ENCODE measurements at places on chromosomes 6 and 20.

- no peak for DNase-seq
Measured at GRCh38 chr20:49794336-49795134, 18.1 kb upstream of the SLC9A8 start.

DNA sequence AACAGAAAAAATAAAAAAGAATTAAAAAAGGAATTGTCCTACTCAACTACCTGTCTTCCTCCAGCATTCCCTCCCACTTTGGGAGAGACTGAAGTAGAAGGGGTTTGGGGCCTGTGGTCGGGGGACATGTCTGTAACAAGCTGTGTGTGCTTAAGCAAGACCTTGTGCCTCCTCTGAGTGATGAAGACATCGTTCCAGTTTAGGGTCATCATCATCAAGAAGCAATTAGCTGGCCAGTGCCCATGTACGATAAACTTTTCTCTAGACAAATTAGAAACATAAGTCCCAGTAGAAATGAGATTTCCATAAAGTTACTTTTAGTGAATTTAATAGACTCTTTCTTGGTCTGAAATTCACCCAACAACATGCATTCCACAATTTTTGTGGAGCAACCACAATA is 272.9 kb downstream of the ZNF217 start:
- no peak for DNase-seq

DNA sequence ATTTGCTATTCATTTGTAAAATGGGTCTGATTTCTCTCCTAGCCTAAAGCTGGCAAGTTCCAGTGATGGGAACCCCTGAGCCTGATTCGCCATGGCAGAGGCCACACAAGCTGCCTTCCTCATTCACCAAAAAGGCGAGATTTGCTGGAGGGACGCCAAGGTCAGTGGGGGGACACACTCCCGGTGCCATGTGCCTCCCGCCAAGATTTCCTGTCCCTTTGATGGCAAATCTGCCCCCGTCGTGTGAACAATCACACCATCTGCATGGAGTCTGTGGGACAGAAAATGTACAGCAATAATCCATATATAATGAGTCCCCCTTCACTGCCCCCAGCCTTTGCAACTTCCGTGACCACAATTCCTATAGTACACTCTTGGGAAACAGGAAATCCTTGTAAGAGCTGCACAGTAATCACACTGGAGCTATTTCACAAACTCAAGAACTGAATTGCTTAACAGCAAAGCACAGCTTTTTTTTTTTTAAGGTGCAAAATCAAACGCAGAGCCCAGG is 15.7 kb upstream of the IGF2R start:
- peak; percentile 96 for DNase-seq

- DNase-seq = no peak
Measured at GRCh38 chr6:27867051-27867944, 44.9 kb downstream of the OR2B2 start.

GRCh38 chr6:135159531-135159930 is 21.6 kb upstream of the MYB start:
- DNase-seq = no peak

GRCh38 chr6:90222724-90223198 is 73.9 kb downstream of the BACH2 start:
- no peak for DNase-seq

- no peak for DNase-seq
Measured at GRCh38 chr20:10758446-10758845, 84.6 kb upstream of the JAG1 start.

DNA sequence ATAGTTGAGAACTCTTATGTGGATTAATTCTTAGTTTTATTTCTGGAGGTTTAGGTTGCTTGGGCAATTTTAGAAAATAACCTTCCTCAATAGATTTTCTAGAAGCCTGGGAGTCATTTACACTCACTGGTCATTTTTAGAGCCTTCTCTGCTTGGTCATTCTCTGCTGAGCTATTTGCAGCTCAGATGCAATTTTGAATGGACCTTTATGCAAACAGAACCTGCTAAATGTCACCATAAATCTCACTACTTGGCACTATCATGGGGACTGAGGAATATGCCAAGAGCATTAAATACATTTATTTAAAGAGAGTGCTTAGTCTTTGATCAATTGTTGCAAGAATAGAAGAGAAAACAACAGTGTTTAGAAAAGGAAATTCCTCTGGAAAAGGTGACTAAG is 154.0 kb downstream of the CLVS2 start:
- no peak for DNase-seq

GRCh38 chr6:133236932-133237331 is 4.2 kb upstream of the EYA4 start:
- no peak for DNase-seq

GRCh38 chr6:156634048-156634447 is 143.1 kb upstream of the ARID1B start:
- no peak for DNase-seq

- no peak for DNase-seq
Measured at GRCh38 chr6:46998436-46999017, 43.6 kb downstream of the ADGRF1 start.

- DNase-seq = no peak
Measured at GRCh38 chr6:43275801-43276576, 22.1 kb upstream of the SLC22A7 start.

DNA sequence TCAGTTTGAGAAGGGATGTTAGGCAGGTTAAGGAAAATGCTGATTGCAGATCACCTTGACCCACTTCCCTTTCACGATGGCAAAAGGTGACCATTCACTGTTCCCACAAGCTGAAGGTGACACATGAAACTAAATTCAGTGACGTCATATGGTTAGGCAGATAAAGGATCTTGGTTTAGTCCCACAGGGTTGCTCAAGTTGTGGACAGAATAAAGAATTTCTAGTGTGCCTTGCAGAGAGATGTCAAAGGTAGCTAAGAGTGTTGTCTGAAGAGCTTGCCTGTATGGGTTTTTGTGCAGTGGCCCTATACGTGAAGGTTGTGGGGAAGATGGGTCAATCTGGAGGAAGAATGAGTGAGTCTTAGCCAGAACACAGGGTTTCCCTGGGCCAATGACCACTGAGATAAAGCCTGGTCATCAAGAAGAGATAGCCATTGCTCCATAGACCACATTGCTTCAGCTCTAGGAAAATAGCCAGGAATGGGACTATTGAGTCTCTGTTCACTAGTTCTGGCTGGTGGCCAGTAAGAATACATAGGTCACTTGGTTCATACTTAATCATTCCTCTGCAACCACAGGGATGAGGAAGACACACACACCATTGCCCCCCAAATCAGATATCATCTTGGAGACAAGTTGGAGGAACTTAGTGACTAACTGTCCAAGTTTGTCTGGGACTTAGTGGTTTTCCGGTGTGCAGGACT is 148.5 kb upstream of the ATXN1 start:
- no peak for DNase-seq

DNA sequence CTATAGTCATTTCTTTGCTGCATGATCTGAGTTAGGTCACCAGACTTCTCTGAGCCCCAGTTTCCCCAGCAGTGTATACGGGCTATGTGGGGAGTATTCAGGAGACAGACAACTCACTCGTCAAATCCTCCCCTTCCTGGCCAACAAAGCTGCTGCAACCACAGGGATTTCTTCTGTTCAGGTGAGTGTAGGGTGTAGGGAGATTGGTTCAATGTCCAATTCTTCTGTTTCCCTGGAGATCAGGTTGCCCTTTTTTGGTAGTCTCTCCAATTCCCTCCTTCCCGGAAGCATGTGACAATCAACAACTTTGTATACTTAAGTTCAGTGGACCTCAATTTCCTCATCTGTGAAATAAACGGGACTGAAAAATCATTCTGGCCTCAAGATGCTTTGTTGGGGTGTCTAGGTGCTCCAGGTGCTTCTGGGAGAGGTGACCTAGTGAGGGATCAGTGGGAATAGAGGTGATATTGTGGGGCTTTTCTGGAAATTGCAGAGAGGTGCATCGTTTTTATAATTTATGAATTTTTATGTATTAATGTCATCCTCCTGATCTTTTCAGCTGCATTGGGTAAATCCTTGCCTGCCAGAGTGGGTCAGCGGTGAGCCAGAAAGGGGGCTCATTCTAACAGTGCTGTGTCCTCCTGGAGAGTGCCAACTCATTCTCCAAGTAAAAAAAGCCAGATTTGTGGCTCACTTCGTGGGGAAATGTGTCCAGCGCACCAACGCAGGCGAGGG is 594 bp upstream of the CDKN1A start:
- no peak for DNase-seq

DNA sequence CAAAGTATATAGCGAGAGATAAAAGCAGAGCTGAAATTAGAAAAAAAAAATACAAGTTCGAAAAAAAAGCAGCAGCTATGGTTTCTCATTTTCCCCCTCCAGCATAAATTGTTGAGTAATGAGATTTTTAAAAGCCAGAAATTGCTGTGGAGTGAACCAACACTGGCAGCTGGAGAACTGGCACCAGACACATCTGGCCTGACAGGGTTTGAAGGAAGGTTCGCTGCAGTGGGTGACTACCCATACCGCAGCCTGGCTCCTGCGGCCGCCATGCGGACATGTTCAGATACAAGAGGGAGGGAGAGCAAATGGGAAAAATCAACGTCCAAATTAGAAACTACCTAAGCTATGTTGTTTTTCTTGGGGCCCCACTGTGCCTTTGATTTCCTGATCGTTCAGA is 3.3 kb downstream of the APCDD1L start:
- no peak for DNase-seq

- DNase-seq = no peak
Measured at GRCh38 chr20:60091861-60092260, 133.6 kb downstream of the CDH26 start.

GRCh38 chr6:47473791-47474346 is 3.7 kb upstream of the CD2AP start:
- DNase-seq = no peak

DNA sequence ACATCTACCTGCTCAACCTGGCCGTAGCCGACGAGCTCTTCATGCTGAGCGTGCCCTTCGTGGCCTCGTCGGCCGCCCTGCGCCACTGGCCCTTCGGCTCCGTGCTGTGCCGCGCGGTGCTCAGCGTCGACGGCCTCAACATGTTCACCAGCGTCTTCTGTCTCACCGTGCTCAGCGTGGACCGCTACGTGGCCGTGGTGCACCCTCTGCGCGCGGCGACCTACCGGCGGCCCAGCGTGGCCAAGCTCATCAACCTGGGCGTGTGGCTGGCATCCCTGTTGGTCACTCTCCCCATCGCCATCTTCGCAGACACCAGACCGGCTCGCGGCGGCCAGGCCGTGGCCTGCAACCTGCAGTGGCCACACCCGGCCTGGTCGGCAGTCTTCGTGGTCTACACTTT is 619 bp downstream of the SSTR4 start:
- no peak for DNase-seq

- no peak for DNase-seq
Measured at GRCh38 chr20:49583669-49584417, 15.9 kb upstream of the PTGIS start.

- no peak for DNase-seq
Measured at GRCh38 chr6:149513915-149514314, 29.1 kb upstream of the ZC3H12D start.

DNA sequence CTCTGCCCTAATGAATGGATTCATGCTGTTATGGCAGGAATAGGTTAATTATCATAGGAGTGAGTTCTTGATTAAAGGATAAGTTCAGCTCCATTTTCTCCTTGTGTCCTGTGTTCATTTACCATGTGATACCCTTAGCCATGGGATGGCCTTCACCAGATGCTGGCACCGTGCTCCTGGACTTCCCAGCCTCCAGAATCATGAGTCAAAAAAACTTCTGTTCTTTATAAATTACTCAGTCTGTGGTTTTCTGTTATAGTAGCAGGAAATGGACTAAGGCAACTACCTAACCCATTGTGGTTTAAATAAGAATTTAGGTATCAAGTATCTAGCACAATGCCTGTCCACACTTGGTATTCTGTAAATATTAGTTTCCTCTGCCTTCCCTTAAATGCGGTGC is 223.5 kb downstream of the MEI4 start:
- DNase-seq = no peak

DNA sequence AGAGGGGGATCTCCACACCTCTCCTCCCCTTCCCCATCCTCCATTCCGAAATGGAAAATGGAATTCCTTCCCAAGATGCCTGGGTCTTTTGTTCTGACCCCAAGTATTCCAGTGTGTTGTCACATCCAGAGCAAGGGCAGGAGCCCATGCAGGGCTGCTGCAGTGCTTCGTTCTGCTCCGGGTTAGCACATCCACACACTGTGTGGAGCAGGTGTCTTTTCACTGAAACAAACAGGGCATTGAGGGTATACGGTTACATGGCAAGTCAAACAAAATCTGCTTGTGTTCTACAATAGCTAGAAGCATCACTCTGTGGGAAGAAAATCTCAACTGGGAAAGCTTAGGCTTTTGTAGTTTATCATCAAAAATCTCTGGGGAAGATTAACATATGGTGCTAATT is 56.9 kb downstream of the LYRM2 start:
- DNase-seq = no peak

DNA sequence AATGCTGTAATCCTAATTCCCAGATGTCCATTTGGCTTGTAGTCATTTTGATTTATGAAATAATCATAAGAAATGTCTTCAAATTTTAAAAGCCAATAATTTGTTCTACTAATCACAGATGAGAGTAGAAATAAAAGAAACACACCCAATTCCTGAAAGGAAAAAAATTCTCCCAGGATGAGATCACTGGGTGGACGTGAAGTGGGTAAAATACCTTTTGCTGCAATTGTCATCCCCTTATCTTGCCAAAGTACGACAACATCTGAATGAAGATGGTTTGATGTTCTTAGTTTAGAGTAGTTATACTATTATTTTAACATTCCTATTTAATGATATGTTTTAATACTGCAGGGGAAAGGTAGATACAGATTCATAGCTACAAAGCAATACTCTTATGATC is 33.7 kb downstream of the MTHFD1L start:
- no peak for DNase-seq

DNA sequence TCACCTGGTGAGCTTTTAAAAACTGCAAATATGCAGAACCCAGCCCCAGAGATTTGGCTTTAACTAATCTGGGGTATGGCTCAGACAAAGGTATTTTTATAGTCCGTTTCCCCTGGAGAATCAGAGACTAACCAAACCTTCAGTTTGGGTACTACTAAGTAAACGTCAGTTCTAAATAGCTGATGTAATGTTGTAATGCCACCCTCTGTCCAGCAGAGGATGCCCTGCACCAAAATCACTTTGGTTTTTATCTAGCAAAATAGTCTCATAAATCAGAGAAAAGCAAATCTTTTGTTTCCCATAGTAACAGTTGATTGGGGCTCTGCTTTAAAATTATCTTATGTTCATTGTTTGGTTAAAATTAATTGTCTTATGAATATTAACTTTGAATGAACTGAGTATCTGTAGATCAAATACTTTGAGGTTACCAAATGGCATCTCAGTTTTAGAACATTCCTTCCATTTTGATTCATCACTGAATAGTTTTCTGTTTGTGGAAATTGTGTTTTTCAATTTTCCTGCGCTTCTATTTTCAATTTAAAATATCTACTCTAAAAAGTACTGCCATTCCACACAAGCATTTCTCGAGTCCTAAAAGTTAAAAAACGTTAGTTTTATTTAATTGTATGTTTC is 278.3 kb upstream of the PLCB4 start:
- DNase-seq = peak; percentile 39

DNA sequence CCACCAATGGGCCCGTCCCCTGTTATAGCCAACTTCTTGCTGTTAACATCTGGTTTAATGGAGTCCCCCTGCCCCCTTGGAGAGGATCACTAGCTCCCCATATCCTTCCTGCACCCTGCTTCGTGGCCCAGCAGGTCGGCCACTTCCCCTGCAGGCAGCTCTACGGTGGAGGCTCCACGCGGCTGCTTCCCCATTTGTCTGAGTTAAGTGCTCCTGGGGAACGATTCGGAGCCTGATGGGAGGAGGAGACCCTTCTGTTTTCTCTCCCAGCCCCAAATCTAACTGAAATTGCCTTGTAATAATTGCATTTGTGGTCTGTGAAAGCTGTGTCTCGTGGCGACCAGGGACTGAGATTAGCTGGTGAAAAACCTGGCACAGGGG is 74.6 kb downstream of the SULF2 start:
- DNase-seq = no peak

GRCh38 chr6:52712136-52712535 is 41.2 kb downstream of the TMEM14A start:
- DNase-seq = no peak
